ENCODE measurements at places on chromosomes 12 and 14. TPM values are rescaled to one million over a fixed set of nuclear protein-coding genes. Genes with fewer than 3 reads are reported as not detected.

MFAP5 gene
- total RNA-seq = 0.99 TPM

GRCh38 chr14:33505266-33505962 is 445.5 kb downstream of the EGLN3 start:
- DNase-seq = no peak

DYRK2 gene
- total RNA-seq = 38.6 TPM

DNA sequence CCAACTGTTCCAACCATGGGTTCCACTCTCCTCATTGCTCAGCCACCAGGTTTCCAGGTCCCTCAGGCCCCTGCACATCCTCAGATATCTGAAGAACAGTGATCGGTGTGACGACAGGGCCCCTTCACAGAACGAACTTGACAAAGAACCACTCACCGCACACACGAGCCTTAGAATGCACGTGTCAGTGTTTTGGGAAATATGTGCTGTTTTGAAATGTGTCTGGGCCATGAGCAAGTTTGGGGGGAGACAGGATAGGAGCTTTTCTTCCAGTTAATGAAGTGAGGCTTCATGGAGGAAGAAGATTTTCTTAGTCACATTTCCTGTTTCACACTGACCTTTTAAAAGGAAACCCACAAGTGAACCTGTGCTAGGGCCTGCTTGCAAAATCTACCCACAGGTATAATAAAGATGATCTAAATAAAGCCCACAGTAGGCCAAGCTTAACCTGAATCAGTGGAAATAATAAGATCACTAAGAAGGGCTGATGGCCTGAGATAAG is 58.6 kb downstream of the ZFP36L1 start:
- DNase-seq = peak; percentile 21

Measured in mammary epithelial cell (primary cell).